ENCODE measurements at places on chromosomes 2 and 18.

GRCh38 chr18:13611601-13612195 lies 114.7 kb downstream of the FAM210A start:
- DNase-seq = peak; percentile 23

- DNase-seq = peak; percentile 49
Observed at GRCh38 chr2:237254369-237254861, 159.5 kb downstream of the COL6A3 start.

DNA sequence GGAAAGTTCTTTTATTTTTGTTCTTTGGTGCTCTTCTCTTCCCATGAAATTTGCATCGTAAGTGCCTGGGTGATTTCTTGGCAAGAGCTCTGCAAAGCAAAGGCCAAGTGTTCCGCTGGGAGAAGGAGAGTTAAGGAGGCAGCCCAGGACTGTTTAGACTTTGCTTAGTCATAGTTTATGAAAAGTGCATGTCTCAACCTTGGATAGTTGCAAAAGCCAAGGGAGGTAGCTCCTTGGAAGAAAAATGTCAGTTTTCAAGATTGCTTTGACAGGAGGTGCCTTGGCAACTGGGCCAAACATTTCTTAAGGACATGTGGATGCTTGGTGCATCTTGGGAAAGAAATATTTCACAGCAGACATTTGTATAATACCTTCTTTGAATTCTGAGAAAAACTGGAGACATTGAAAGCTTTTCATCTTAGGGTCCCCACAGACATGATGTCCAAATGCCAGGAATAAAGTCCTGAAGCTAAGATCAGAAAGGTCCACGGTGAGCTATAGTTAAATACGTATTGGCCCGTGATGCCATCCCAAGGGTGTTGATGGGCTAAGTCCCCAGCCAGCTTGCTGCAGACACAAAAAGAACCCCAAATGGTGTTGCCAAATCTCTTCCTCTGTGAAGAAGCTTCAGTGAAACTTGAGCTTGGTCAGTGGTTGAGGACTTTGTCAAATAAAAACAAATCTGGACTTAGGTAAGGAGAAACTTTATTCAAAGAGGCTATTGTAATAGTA lies 96.3 kb upstream of the THUMPD2 start:
- DNase-seq = peak; percentile 93

DNA sequence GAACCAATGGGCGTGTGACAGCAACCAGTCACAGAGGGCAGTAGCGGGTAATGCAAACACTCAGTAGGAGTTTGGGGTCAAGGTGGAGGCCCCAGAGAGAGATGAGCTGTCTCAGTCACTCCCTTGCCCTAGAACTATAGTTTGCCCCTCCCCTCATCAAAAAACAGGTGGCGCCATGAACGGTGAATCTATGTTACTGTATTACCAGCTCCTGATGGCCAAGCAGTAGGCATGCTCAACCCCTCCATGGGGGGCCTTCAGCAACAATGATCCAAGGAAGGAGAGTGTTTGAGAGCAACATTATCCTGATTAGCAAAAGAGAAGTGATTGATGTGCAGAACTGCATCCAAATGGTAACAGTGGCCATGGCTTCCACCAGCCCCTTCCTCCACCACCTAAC lies 30.4 kb downstream of the TRABD2A start:
- DNase-seq = no peak

DNA sequence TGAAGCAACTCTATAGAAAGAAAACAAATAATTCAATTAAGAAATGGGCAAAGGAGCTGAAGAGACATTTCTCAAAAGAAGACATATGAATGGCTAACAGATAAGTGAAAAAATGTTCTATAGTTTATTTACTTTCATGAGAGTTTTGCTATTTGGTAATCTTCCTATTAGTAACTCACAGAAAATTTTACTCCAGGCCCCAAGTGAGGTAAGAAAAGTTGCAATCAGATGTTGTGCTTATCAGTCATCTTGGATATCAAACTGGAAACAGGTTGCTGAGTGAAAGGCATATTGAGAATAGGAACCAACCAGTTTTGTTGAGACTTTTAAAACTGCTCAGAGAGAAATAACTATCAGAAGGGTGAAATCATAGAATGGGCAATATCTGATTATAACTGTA lies 1179.0 kb upstream of the ACVR2A start:
- DNase-seq = peak; percentile 80

DNA sequence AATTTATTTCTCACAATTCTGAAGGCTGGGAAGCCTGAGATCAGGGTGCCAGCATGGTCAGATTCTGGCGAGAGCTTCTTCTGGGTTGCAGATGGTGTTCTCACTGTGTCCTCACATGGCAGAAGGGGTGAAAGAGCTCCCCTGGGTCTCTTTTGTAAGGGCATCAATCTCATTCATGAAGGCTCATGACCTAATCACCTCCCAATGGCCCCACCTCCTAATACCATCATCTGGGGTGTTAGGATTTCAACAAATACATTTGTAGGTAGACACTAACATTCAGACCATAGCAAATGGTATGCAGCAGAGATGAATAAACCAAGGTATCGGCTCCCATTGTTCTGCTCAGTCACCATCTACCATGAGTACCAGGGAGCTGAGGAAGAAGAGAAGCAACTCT lies 32.7 kb downstream of the YPEL5 start:
- no peak for DNase-seq

DNA sequence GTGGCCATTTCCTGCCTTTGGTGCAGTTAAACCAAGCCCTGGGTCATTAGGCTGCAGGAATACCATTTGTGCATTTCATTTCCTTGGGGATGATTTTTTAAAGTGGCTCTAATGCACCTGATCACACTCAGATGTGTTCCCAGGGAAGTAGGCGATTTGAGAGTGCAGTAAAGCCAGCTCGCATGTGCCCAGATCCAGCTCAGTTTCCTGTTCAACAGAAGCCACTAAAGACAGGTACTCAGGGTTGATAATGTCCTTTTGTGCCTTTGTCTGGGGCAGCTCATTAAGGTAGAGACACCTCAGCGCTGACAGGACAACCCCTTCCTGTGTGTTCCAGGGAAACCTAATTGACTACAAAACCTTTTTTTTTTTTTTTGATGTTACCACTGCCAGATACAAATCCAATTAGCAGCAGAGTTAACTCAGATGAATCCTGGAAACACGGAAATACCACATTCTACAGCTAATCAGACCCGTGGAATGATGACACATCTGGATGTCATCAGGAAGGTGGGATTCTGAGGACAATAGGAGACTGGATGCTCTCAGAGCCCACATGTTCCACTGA lies 15.2 kb upstream of the CHRNA1 start:
- no peak for DNase-seq

- DNase-seq = peak; percentile 26
Observed at GRCh38 chr18:45588376-45589355, 26.6 kb upstream of the SLC14A2 start.
